ENCODE measurements at places on chromosomes 2 and 18.

GRCh38 chr2:241030333-241030680 is 31.9 kb downstream of the SNED1 start:
- no peak for DNase-seq

DNA sequence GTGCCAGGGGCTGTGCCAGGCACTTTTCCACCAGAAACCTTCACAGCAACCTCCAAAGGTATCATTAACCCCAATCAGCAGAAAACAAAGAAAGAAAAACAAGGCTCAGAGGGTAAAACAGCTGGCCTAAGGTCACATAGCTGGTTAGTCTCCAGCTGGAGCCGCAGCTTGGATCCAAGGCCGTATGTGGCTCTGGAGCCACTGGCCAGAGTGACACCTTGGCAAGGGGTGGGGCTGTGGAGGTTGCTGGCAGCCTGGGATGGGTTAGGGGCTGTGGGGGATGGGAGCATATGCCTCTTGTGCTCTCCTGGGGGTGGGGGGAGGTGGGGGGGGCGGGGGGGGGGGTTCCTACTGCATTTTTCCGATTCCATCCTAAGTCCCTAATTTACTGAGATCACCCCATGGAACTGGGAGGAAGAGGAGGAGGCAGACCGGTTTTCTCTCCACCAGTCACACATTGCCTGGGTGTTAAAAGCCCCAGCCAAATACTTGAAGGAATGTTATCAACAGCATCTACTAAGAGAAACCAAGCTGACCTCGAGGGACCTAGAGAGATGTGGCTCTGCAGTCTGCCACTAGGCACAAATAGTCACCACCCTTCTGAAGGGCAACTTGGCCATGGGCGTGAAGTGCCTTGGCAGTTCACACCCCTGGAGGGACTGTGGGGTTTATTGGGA is 8.0 kb downstream of the HAAO start:
- DNase-seq: no peak

- no peak for DNase-seq
Observed at GRCh38 chr2:177467646-177468045, 75.1 kb downstream of the AGPS start.

- DNase-seq: no peak
Observed at GRCh38 chr2:237194081-237194480, 108.4 kb downstream of the COPS8 start.

DNA sequence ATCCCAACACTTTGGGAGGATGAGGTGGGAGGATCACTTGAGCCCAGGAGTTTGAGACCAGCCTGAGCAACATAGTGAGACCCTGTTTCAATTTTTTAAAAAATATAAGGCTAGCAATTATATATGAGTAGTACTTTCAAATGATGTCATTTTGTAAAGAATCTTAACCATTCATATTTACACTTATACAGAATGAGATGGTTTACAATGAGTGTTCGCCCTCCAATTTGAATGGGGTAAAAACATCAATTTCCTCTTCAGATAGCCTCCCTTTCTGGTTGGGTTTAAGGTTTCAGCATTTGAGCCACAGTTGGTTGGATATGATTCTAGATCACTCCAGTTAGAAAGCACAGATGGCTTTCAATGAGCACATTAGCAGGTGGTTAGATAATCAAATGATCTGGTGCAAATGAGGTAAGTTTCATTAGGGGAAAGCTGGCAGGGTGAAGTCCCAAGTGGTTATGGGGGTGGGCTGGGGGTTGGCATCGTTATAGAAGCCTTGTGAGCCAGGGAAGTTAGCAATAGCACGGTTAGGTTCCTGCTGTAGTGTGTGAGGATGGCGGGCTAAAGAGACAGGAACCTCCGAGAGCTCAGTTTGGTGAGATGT is 63.9 kb downstream of the TRPM8 start:
- no peak for DNase-seq

DNA sequence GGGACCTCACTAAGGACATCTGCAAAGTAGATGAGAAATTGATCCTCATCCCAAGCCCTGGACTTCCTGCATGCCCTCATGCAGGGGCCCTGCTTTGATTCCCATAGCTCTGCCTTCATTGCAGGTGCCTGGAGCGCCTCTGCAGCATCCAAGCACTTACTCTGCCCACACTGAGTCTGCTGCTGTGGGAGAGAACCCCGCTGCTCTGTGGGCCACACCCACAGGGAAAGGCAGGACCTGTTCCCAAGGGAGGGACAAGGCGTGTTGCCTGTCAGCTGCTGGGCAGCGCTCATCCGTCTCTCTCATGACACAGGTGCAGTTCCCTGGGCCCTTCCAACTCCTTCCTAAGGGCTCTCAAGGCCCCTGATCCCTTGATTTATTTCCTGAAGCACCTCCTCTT is 266.8 kb upstream of the SMIM21 start:
- no peak for DNase-seq

DNA sequence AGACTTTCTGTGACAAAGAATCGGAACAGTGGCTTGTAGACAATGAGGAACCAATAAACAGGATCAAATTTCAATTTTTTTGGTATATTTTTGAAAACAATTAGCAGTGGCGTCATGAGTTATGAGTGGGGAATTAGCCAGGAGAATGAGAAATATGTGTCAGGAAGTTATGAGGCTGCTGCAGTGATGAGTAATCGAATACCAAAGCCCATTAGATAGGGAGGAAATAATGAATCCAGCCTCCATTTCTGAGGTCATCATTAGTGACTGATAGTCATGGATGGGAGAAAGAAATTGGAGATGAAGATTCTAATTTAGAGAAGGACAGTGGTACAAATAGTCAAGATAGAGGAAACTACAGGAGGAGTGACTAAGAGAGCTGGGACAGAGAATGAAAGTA is 673.1 kb upstream of the VRK2 start:
- DNase-seq: no peak

- DNase-seq: no peak
Observed at GRCh38 chr2:174503161-174503809, 16.5 kb upstream of the GPR155 start.

GRCh38 chr2:222751821-222752719 is 80.6 kb downstream of the MOGAT1 start:
- no peak for DNase-seq

GRCh38 chr2:156306821-156307220 is 25.7 kb downstream of the NR4A2 start:
- no peak for DNase-seq

GRCh38 chr2:233448220-233448559 is 93.9 kb downstream of the DGKD start:
- DNase-seq: no peak

DNA sequence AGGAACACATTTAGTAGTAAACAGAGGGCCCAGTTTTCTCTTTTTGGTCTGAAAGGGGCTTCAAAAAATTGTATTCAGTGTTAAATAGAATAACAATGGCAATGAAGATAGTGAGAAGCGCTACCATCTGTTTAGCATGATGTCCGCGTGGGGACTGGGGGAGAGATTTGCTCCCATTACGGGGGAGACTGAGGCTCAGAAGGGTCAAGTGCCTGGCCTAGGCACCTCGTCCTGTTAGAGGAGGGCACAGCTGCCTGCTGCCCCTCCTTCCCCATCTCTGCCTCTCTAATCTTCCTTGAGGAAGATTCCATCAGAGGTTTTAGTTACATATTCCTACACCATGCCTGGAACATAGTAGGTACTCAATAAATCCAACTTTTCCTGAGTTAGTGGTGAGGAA is 10.1 kb upstream of the TMEM185B start:
- no peak for DNase-seq

GRCh38 chr2:69682525-69682924 is 39.0 kb upstream of the AAK1 start:
- no peak for DNase-seq

GRCh38 chr18:75029481-75029880 is 179.5 kb downstream of the PTGR3 start:
- no peak for DNase-seq

DNA sequence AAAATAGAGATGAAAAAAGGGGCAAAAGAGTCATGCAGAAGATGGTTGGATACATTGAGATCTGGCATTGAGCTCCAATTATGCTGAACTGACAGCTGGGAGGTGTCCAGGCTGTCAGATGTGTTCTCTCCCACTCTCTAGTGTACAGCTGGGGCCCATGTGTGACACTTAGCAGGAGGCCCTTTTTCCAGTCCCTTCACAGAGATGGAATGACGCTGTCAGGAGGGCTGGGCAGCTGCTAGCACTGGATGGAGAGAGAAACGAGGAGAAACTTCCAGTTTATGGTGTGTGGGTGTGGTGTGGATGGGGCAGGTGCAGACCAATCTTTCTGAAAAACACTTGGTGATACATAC is 437.7 kb upstream of the HS6ST1 start:
- no peak for DNase-seq

DNA sequence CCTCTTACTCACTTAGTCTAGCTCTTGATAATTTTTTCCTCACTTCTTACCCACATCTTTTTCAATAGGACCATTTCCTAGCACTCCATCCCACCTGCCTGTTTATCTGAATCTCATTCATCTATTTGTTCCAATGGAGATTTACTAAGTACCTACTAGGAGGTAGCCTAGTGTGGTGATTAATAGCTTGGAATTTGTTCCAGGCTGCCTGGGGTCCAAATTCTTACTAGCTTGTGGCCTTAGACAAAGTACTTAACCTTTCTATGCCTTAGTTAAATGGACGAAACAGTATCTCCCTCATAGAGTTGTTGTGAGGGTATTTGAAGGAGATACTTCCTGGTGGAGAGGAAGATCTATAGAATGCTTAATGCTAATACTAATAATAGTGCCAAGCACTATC is 42.9 kb upstream of the SERTAD2 start:
- no peak for DNase-seq

DNA sequence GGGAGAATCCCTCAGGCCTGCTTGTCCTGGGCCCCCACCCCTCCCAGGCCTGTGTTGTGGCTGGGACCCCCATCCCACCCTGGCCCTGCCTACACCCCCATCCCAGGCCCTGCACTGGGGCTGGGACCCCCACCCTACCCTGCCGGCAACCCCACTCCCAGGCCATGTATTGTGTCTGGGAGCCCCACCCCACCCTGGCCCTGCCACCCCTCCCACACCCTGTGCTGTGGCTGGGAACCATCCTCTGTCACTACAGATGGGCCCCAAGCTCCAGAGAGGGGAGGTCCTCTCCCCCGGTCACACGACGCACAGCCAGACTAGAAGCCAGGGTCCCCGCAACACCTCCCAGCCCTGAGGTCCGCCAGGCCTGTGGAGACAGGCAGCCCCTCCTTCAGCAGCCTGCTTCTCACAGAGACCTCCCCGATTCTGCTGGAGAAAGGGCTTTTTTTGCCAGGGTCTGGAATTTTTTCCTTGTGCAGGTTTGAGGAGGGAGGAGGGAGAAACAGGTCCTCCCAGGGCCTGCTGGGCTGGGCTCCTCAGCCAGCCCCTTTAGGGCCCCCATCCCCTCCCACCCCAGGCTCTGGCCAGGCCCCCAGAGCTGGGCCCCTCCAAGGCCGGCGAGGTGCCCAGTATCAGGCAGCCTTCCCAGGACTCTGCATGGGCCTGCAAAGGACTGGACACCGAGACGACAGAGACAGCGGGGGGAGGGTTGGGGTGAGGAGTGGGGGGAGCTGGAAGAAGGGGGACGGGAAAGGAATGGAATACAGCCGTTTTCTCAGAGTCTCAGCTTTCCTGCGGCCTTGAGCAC is 28.0 kb downstream of the KIF1A start:
- DNase-seq: no peak

GRCh38 chr18:76988031-76988826 is 144.4 kb downstream of the MBP start:
- no peak for DNase-seq

GRCh38 chr2:84882414-84882738 is 1.5 kb upstream of the TRABD2A start:
- DNase-seq: no peak

GRCh38 chr2:99217929-99218501 is 37.0 kb downstream of the MRPL30 start:
- no peak for DNase-seq

DNA sequence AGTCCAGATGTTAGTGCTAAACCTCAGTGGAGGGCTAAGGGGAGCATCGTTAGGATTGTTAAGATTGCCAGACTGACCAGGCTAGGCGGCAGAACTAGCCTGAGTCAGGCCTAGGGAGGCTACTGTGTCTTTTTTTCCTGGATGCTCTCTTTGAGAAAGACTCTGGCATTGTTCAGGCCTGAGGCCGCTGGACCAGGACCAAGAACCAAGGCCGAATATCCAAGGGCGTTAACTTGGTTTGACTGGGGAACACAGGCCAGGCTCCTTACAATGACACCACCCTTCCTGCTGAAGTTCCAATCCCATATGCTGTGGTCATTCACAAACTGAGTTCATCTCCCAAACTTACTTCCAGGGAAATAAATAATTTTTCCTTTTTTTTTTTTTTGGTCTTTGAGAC is 10.6 kb downstream of the HTRA2 start:
- no peak for DNase-seq

DNA sequence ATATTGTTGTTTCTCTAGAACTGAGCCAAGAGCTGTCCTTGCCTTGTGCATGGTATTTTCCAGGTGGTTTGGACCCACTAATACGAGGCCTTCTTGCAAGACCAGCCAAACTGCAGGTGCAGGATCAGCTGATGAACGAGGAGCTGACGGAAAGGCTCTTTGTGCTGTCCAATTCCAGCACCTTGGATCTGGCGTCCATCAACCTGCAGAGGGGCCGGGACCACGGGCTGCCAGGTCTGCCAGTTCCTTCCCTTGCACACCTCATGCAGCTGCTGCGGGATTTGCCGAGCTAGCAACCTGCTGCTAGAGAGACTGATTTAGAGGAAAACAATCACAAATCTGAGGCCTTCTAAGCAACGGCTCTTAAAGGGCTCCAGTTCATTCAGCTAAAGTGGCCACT is 74.5 kb downstream of the TPO start:
- DNase-seq: no peak

DNA sequence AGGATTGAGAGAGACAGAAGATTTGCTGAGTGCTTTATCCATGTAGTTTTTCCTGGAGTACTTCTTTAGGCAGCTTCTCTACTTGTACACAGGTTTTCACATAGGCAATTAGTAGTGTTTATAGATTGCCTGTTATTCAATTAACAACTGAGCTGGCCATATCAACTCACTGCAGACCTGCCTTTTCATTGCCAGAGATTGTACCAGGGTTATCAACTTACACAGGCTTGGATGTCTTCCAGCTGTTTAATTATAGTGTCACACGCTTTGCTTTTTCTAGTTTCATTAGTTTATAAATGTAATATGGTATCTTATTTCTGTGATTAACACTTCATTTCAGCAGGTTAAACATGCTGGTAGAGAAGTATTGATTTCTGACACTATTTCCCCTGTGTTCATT is 125.9 kb downstream of the GPD2 start:
- no peak for DNase-seq

GRCh38 chr2:186962085-186962747 is 113.2 kb upstream of the ZSWIM2 start:
- no peak for DNase-seq

DNA sequence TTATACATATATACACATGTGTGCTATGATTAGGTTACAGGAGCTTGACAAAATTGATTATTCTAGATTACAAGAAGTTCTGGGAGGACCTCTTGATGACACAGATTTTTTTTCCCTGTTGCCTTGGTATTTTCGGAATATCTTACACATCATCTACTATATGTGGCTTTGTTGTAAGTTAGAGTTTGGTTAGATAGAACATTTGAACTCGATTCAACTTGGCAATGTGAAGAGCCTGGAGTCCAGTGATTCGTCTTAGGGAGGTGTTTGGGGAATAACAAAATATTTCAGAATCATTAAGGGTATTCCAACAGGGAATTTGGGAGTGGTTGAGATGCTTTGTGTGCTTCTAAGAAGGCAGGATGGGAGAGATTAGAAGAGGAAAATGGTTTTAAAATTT is 39.3 kb upstream of the EFEMP1 start:
- no peak for DNase-seq

- no peak for DNase-seq
Observed at GRCh38 chr18:3761266-3761665, 311.3 kb downstream of the TGIF1 start.

- DNase-seq: no peak
Observed at GRCh38 chr18:36756242-36756641, 72.6 kb downstream of the TPGS2 start.

- DNase-seq: no peak
Observed at GRCh38 chr2:177352441-177353186, 40.0 kb upstream of the AGPS start.
